NCI-H1417 treated with DMSO at 0.1 percent for 48 hours (cell line): ENCODE measurements at places on chromosomes 6 and 20.
A peak's percentile ranks its signal among the peaks of the same experiment; 100 is the strongest.

DNA sequence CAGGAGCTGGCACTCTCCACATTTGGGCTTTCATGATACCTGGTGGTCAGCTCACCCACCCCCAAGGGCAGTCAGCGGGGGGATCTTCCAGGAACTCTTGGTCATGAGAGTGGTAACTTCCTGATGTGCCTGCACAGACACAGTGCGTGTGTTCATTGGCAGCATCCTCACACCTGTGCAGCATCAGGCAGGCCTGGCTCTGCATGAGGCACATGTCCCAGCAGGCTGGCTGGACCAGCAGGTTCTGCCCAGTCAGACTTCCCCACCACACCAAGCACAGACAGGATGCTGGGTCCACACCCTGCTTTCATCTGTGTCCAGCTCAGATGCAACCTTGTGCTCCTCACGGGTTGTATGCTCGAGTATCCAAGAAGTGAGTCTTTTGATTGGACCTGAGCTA, 15.7 kb upstream of the UNC93A start:
- DNase-seq: no peak

- no peak for DNase-seq
These were observed 38.4 kb upstream of the FUCA2 start for GRCh38 chr6:143549949-143550268.

DNA sequence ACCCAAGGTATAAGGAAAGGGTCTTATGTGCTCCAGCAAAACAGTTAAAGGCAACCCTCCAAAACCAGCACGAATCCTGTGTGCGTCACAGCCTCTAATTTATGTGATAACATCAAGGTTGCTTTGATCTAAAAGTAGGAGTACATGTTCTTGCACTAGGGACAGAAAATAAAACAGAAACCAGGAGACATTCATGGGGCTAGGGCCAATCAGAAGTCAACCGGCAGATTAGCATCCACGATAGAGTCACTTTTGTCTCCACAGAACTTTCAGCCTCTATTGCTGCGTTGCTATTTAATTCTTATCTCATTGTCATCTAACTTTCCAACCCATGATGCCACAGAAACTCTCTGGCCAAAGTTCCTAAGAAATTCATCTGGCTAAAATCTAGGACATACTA, 178.8 kb upstream of the PTCHD4 start:
- no peak for DNase-seq

DNA sequence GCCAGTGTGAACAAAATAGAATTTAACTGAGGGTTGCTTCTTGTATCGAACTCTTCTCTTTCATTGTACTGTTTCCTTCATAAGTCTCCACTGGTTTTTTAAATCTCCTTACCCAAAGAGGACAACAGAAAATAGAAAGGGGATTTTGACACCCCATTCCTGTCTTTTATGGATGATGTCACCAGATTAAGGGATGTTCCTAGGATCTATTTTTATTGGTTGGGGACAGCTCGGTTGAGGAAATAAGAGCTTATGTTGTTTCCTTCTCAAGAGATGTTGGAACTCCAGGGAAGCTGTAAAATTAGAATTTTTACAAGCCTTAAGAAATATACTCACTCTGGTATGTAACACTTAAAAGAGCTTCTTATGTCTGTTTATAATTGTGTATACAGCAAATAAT, 171.5 kb downstream of the PHF3 start:
- DNase-seq: no peak

- DNase-seq: no peak
These were observed 147.4 kb upstream of the BEND6 start for GRCh38 chr6:56807326-56807988.

- DNase-seq: peak; percentile 40
These were observed 365.8 kb upstream of the HSF2 start for GRCh38 chr6:122033564-122034181.

DNA sequence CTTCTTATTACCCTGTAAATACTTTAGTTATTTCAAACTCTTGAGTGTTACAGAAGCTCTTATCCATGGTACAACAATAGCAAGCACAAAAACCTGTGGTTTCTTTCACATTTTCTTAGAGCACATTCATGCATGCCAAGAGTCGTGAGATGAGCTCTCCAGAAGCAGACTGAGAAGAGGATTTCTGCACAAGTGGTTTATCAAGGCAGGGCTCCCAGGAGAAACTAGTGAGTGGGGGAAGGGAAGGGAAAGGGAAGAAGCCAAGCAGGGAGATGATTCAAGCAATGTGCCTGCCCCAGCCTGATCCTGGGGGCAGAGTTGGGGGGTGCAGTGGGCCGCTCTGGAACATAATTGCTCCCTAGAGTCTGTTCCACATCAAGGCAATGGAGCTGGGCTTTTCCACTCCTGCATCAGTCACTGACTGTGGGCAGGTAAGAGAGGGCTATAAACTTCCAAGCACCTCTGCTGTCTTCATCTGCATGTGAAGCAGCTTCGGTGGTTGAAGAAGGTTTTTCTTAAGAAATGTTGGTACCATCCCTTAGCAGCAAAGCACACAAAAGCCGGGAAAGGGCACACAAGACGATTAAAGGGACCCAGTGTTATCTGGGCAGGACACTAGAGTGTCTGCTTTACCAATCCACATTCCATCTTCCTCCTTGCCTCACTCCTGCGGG, 152.1 kb downstream of the PLCB4 start:
- no peak for DNase-seq

- no peak for DNase-seq
These were observed 85.9 kb downstream of the SMLR1 start for GRCh38 chr6:130913120-130913519.

DNA sequence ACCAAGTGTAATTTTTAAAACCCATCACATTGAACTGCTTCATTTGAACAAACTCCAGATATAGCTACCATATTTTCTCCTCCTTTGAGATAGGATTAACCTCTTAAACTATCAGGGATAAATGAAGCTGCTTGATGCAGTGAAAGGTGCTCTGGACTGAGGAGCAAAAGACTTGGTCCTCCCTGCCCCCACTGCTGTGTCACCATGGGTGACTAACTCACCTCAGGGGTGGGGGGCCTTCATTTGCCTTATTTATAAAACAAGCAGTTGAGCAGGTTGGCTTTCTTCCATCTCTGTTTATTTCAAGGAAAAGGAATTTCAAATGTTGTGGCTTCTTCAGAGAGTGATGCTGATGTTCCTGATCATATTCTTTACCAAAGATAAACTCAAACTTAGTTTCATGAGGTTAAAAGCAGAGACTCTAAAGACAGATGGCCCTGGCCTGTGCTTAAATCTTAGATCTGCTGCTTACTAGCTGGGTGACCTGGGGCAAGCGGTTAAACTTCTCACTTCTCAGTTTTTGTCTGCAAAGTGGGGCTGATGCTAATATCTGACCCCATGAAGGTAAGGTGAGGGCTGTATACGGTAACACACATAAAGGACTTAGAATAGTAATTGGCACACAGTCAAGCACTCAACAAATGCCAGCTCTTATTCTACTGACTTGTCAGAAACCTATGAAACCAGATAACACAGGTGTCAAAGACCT, 50.5 kb downstream of the FHL5 start:
- no peak for DNase-seq

DNA sequence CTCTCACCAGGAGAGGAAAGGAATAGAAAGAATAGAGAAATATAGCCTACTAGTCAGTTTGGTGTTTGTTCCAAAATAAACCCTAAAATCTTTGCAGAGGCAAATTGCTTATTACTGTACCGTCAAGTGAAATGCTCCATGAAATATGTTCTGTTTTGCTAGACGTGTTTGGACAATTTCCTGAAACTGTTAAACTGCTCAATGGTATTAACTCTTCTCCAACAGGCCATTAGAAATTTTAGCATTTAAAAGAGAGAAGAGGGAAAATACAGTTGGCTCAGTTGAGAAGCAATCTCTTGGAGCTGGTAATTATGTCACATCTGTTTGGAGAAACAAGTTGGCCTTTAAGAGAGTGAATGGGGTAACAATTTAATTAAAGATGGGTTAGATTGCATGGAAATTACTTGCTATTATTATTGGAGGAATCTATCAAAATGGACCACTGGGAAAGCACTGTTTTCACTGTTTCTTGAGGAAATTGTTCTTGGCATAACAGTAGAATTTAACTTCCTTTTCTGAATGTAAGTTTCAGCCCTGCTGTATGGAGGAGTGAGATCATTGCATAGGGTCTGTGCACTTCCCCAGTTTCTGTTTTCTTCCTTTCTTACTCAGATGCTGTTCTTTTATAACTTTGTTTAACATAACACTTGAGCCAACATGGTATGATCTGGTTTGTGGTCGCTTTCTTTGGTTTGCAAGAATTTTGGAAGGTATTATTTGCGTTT, 373.6 kb downstream of the PLCB1 start:
- DNase-seq: no peak

DNA sequence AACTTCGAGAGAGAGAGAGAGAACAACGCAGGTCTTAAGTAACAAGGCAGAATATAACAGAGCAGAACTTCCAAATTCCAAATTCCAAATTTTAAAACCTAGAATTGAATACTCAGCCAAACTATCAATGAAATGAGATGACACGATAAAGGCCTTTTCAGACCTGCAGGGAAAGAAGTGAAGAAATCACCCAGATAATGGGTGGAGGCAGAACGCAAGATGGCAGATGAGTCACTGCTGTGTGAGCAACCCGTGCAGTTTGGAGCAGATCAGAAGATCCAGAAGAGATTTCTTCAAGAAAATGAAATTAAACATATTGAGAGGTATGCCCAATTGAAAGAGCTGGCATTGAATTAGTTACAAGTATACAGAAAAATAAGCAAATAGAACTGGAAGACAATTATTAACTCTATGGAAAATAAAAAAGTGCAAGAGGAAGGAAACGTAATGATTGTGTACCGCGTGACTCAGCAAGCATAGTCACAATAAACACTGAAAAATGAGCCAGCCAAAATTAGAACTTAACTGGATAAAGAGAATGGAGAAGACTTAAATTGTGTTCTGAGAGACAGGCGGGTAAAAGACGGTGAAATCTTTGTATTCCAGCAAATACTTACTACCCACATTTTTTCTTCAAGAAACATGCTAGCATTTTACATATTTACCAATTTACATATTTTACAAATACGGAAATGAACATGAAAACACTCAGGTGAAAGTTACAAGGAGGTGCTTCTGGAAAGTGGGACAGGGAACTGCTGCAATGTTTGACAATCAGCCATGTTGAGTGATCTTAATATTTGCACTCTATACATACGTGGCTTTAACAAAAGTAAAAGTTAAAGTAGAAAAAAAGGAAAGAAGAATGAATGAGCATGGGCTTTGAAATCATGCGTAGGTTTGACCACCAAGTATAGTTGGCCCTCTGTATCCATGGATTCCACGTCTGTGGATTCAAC, 87.9 kb upstream of the CDYL start:
- DNase-seq: no peak

- DNase-seq: no peak
These were observed 196.6 kb downstream of the LY86 start for GRCh38 chr6:6785163-6785521.

- DNase-seq: no peak
These were observed 829.3 kb upstream of the FLRT3 start for GRCh38 chr20:15166744-15167143.

GRCh38 chr6:44074439-44074812, 52.8 kb downstream of the MRPL14 start:
- DNase-seq: no peak

DNA sequence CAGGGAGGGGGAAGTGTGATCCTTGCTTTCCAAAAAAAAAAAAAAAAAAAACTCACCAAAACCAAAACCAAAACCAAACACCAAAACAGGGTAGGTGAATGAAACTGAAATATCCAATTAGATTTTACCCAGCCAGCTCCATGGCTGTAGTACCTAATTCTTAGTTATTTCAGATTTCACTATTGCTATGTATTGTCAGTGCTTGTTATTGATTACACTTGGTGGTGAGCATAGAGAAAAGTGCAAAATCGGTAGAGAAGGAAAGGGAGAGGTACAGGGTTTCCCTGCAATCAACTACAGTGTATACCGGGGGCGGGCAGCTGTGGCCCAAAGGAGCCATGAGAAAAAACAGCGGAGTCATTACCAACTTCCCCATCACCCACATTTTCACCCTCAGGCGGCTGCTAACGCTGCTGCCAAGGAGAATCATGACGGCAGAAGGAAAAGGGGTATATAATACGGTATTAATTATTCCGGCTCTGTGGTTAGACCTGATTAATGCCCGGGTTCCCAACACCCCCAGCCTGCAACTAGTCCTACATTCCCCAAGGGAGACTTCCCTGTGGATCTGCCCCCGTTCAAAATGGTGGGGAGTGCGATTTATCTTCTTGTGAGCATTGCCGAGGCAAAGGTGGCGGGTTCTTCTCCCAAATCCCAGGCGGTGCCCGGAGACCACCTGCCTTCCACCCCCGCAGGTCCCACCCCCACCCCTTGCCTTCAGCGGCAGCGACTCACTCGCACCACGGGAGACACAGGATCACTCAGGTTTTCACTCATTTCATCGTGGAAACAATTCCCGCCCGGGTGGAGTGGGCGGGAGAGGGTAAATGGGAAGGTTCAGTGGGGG, at the start of gene C6orf62:
TSS of gene C6orf62 (minus strand) at position 30 of the 847 bp plus-strand sequence. CDS start 486 bp downstream, outside the sequence.
- no peak for DNase-seq

DNA sequence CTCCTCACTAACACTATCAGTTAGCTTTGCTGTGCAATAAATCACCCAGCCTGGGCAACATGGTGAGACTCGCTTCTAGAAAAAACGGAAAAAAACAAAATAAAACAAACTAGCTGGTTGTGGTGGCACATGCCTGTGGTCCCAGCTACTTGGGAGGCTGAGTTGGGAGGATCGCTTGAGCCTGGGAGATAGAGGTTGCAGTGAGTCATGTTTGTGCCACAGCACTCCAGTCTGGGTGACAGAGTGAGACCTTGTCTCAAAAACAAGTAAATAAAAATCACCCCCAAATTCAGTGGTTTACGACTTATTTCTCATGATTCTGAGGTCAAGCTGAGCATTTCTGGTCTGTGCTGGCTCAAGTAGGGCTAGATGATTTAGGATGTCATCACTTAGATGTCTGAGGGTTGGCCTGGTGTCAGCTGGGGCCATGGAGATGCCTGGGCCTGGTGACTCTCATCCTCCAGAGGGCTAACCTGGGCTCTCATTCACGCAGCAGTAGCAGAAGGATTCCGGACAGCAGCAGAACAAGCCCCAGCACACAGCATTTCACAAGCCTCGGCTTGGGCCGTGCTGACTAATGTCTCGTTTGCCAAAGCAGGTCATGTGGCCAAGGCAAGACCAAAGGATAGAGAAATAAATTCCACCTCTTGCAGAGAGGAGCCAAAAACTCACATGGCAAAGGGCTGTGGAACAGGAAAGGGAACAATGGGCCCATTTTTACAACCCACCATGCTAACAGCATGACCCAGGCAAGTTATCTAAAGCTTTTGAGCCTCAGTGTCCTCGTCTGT, 32.5 kb downstream of the MGME1 start:
- no peak for DNase-seq

DNA sequence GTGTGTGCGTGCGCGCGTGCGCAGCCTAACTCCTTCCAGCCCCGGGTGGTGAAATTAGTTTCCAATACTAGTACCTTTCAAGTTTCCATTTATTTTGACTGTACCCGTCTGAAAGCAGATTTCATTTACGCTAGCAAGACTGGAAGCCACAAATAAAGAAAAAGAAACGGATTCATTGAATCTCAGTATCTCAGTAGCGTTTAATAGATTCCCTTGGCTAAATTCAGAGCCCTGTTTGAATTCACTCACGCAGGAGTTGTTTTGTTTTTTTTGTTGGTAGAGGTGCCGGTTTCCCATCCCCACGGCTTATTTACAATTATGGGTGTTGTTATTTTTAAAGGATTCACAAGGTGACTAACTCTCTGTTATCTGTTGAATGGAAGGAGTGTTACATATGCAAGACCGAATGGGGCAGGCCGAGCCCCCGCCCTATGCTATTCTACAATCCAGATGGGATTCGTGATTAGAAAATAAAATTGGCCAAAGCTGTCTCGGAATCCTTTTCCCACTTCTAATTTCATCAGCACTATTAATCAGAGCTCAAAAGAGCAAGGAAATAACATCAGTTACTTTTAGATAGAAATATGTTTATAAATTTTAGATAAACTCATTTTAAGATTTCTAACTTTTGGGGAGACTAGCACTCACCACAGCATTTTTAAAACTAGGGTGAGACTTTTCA, 2.3 kb upstream of the INSM1 start:
- no peak for DNase-seq
